HT-29 (cell line): ENCODE measurements at places on chromosomes 3 and 15. TPM values are rescaled to one million over a fixed set of nuclear protein-coding genes. Genes with fewer than 3 reads are reported as not detected.
A peak's percentile ranks its signal among the peaks of the same experiment; 100 is the strongest.

GRCh38 chr3:100024520-100025303 is 89.6 kb downstream of the FILIP1L start:
- DNase-seq: peak; percentile 70

DNA sequence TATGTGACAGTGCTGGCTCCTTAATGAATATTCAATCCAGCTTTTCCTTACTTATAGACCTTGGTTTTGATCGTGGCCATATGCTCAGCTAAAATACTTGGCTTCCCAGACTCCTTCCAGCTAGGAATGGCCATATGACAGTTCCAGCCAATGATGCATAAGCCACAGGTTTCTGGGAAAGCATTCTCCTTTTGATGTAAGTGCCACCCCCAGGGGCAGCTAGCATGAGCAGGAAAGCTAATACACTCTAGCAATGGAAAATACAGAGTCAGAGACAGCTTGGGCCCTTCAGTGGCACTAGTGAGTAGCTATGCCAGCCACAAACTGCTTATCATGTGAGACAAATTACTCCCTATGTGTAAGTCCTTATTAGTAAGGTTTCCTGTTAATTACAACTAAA is 26.7 kb downstream of the TBC1D2B start:
- DNase-seq: no peak

DNA sequence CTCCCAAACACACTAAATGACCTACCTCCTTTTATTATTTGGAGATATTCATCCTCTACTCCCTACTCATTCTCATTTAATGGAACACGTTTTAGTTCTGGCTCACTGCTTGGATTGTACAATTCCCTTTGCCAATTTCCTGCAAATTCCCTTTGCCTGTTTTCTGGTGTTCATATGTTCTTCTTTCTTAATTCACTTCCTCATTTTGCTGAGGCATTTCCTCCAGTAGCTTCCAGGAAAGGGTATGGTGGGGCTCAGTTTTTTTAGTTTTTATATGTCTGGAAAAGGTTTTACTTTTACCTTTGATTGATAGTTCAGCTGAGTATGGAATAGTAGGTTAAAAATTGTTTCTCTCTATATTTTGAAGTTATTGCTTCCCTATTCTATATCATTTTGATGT is 143.6 kb upstream of the GOLIM4 start:
- no peak for DNase-seq

DNA sequence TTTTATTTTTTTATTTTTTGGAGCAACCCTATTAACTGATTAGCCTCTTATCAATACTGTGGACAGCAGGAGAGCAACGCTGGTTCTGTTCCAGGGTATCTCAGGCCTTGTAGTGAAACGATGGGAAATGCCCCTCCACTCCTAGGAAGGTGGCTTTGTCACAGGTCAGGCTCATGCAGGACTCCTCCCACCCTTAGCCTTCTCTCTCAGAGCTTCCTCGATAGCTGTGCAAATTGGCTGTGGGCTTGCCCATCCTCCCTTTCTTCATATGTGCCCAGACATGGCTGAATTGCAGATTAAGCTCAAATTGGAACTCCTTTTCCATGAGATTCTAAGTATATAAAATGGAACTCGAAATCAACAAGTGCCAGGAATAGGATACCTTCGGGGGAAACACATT is 38.5 kb downstream of the TMEM41A start:
- DNase-seq: no peak

- DNase-seq: no peak
These were observed 277.7 kb downstream of the EDEM1 start for GRCh38 chr3:5465183-5465582.

GRCh38 chr3:139493826-139494385 is 17.6 kb upstream of the RBP2 start:
- DNase-seq: no peak

DNA sequence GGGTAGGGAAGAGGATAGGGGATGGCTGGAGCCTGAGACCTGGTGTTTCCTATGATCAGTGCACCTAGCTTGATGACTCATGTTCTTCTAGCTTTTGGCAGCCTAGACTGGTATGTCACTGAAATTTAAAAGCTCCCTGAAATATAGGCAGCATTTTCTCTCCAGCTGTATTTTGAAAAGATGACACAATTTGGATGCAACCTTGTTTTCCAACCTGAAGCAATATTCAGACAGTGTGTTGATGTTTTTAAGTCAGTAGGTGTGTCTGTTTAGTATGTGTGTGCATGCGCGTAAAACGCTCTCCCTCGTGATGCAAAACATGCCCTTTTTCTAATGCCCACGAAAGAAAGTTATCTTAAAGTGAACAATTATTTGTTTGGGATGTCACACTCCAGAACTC is 58.5 kb downstream of the RPL22L1 start:
- DNase-seq: no peak

- DNase-seq: no peak
These were observed 517.1 kb upstream of the CCDC54 start for GRCh38 chr3:106860182-106860581.

DNA sequence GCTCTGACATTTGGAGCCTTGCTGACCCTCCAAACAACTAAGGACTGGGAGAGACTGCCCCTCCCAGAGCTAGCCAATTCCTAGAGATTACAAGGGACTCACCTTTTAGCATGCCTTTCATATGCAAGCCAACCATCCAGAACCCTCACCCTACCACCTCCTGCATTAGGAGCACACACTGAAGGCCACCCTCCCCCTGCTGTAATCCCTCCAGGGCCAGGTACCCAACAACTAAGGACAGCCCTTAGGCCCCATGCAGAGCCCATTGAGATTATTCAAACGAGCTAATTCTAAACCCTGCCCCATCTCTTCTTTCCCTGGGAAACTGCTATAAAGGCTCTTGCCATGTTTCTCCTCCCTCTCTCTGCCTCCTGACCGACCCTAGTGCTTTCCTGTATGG is 352.6 kb downstream of the ERC2 start:
- DNase-seq: no peak

- DNase-seq: no peak
These were observed 861.8 kb downstream of the SQOR start for GRCh38 chr15:46496491-46497115.

GRCh38 chr3:119783883-119784282 is 2.0 kb downstream of the NR1I2 start:
- DNase-seq: no peak

The CPLX3 gene
- 0.13 and 0.25 TPM in 2 replicates for total RNA-seq

The LMAN1L gene
- total RNA-seq: not detected in 2 replicates
